Mucosa of descending colon (tissue), 3 donors: ENCODE measurements at places on chromosomes 1 and 21.

DNA sequence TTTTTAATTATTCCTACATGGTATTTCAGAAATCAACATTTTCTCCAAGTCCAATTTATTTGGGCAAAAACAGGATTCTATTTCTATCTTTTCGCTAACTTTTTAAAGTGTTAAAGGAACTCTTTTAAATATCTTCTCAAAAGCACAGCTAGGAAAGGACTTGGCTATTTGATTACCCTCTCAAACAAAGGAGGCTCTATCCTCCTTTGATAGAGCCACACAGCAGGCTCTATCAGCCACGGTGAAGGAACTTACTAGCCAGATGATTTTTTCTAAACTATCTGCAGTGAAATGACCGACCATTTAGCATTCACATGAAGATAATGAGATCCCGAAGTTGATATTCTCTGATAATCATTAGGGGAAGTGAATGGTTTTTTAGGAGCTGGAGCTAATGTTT lies 9.1 kb downstream of the ANGPTL7 start:
- no peak for DNase-seq

DNA sequence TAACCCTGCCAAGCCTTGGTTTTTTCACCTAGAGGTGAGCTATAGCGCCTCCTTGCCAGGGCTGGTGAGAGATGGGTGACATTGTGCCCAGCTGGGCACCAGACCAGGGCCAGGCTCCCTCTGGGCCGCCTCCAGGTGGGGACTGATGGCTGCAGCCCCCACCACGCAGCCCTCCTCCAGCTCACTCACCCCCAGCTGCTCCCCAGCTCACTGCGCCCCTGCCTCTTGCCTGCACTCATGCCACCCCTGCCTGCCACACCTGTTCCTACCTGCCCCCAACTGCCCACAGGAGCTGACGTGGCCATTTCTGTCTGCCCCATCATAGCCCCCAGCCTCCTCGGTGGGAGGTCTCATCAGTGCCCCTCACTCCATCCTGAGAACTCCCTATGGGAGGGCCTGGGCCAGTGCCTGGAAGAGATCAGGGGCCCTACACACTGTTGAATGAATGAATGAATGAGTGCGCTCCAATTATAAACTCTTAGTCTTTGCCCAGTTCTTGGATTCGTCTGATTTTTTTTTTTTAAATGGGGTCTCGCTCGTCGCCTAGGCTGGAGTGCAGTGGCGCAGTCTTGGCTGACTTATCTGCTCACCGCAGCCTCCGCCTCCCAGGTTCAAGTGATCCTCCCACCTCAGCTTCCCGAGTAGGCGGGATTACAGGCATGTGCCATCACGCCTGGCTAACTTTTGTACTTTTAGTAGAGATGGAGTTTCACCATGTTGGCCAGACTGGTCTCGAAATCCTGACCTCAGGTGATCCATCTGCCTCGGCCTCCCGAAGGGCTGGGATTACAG lies 26.4 kb upstream of the VPS13D start:
- DNase-seq: no peak

GRCh38 chr1:168739908-168740307 lies 10.9 kb upstream of the DPT start:
- DNase-seq: no peak

DNA sequence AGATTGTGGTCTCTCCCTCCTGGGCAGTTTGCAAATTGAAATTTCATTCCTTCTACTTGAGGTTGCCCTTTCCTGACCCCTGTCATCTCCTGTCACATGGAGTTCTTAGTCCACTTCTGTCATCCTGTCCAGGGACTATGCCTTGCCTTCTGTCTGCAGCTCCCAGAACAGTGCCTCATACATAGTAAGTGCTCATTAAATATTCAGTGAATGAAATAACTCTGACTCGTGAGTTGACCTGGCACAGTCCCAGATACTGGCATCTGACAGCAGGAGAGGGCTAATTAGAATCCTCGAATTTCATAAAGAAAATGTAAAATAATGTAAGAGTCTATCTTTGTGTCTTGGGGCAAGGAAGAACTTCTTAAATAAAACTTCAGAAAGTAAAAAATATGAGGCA lies 50.8 kb downstream of the CNIH3 start:
- no peak for DNase-seq

GRCh38 chr1:66399888-66400529 lies 133.9 kb upstream of the SGIP1 start:
- no peak for DNase-seq

DNA sequence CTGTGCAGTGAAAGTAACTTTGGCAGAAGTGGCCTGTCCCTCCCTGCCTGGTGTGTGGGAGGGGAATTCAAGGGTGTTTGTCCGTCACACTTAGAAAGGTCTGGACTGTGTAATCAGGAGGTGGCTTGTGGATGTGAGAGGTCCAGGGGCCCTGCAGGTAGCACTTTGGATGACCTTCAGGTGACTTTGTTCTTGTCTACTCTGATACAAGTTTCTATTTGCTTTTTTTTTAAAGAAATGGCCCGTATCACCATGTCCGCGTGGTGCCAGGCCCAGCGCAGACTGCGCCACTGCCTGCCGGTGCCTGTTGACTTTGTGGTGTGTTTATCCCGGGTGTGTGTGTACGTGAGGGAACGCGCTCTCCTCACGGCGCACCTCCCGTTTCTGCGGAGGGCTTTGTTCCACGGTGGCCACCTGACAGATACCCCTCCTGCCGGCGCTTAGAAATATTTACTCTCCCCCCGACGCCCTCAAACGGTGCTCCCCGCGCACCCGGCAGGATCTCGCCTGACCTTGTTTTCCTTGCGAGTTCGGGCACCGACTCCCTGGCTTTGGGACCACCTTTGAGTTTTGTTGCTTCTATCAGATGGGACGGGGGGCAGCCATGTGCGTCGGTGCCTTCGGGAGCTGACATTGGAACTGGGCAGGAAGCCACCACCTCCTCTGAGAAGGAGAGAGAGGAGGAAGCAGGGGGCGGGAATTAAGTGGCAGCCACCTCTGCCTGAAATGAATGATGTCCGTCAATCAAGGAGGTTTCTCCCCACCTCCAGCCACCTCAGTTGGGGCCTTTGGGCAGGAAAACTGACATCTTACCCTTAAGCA lies 119.4 kb downstream of the PRDM16 start:
- no peak for DNase-seq

- no peak for DNase-seq
Measured at GRCh38 chr21:42343963-42344510, 6.8 kb downstream of the TFF2 start.

GRCh38 chr1:204080163-204080903 lies 7.4 kb downstream of the SOX13 start:
- DNase-seq: peak; percentile 85
